KBM-7 (cell line): ENCODE measurements at places on chromosomes 12 and 14.

- no peak for DNase-seq
Measured at GRCh38 chr14:78310272-78310671, 140.1 kb downstream of the NRXN3 start.

- no peak for DNase-seq
Measured at GRCh38 chr14:89017417-89017816, 193.0 kb downstream of the TTC8 start.

DNA sequence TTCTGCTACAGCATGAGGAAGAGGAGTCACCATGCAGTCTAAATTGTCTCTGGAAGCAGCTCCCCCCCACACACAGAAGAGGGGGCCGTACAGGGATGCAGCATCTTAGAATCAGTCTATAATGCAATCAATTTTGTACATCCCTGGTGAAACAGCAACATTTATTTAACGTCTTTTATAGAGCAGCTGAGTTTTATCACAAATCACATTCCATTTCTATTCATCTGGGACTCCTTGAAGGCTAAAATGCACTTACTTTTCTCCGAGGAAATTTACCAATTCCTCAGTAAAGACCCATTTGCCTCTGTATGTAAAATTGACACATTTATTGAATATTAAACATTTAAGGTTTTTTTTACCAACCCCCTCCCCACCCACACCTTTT, 193.9 kb downstream of the PHETA1 start:
- no peak for DNase-seq

DNA sequence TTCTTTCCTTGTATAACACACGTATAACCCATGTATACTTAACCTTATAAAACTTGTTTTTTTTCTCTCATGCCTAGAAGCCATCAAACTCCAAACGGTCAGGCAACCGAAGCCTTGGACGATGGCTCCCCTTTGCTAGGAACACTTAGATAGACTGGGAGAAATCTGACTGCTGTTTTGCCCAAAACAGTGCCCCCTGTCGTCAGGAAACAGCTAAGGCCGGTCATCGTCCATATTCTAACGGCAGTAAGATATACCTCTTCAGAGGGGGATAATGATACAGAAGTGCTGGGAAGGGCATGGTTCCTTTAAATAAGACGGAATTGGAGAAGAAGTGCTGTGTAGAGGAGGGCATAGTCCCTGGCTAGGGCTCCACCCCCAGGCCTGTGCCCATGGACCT, 130.5 kb downstream of the SLC41A2 start:
- no peak for DNase-seq

DNA sequence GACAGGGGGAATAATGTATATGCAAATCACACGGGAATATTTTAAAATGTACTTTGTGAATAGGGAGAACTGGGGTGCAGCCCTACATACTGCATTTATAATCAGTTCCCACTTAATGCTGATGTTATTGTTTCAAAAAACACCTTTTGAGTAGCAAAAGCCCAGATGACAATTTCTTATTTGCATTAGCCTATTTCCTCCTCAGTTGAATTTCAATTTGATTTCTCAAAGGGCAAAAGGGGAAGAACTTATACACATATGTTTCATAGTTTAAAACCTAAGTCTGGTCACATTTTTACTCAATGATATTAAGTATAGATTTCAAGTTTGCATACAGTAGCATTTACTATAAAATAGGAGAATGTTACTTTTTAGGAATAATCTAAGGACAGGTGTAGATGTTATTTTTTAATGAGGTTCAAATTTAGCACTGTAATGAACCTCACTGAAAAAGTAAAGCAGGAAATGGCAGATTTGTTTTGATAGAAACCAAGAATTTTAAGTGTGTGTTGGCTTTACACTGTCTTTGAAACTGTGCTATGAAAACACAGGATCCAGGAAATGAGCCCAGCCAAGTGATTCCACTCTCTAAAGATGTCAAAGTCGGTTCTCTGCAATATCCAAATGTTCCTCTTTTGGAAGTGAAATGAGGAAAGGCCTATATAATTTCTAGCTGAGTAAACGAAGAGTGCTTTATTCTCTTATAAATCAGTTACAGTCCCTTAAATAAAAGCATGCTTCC, 367.4 kb downstream of the BTG1 start:
- DNase-seq = no peak

DNA sequence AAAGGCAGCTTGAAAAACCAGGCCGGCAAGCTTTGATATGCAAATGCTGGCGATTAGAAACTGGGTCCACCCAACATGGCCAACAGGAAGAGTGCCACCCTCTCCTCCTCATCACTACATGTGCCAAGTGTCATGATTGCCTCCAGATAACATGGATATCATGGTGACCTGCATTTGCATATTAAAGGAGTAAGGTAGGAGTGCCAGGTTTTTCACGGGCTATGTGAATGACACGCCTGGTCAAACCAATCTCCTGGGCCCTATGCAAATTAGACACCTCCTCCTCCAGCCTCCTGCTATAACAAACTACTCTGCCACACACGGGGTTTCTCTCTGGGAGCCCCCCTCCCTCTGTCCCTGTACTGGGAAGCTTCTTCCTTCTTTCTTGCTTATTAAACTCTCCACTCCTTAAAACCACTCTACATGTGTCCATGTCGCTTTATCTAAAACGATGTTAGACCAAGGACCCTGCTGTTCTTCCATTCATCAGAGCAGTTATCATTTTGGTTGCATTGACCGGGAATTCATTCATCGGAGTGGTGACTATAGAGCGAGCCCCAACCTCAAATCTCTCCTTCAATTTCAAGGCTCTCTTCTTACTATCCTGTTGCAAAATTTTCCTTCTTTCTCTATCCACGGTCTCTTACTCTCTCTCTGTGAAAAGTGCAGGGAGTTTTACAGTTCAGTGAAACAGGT, 27.5 kb downstream of the APOBEC1 start:
- no peak for DNase-seq

DNA sequence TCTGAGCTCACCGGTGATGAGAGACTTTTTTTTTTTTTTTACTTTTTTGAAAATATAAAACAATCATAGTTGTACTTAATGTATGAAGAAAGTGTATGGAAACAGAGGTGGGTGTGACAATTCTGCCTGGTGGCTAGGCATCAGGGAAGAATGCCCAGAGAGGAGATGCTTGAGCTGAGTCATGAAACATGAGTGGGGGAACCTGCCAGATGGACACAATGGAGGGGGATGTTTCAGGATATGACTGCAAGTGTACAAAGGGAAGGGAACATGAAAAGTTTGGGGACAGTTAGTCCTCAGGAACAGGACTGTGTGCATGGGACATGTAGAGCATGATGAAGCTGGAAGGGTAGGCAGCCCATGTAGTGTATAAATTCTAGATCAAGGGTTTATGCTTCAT, 274.2 kb upstream of the E2F7 start:
- DNase-seq = no peak

GRCh38 chr12:60263161-60263560, 667.3 kb downstream of the SLC16A7 start:
- DNase-seq = no peak

DNA sequence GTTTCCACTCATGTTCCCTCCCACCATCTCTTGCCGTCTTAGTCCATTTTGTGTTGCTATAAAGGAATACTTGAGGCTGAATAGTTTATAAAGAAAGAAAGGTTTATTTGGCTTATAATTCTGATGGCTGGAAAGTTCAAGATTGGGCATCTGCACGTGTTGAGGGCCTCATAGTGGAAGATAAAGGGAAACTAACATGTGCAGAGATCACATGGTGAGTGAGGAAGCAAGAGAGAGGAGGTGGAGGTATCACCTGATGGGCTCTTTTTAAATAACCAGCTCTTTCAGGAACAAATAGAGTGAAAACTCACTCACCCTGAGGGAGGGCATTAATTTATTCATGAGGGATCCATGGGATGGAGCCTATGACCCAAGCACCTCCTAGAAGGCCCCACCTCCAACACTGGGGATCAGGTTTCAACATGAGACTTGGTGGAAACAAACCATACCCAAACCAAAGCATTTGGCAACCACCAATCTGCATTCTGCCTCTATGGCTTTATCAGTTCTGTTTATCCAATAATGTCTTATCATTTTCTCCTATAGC, 29.5 kb downstream of the MYO1H start:
- no peak for DNase-seq
